ENCODE measurements at places on chromosomes 2 and 18. TPM values are rescaled to one million over a fixed set of nuclear protein-coding genes. Genes with fewer than 3 reads are reported as not detected.

The C2orf78 gene
- polyA plus RNA-seq = not detected

The NPC1 gene
- polyA plus RNA-seq = 29.1 TPM

The TUBA4B gene
- polyA plus RNA-seq = 1.0 TPM

The ZRANB3 gene
- polyA plus RNA-seq = 10.5 TPM

The TNFAIP6 gene
- polyA plus RNA-seq = 0.93 TPM

Data from renal cortex interstitium (tissue), 15 donors.